Posterior cingulate gyrus (tissue), 11 donors: ENCODE measurements at places on chromosomes 6 and 20.

DNA sequence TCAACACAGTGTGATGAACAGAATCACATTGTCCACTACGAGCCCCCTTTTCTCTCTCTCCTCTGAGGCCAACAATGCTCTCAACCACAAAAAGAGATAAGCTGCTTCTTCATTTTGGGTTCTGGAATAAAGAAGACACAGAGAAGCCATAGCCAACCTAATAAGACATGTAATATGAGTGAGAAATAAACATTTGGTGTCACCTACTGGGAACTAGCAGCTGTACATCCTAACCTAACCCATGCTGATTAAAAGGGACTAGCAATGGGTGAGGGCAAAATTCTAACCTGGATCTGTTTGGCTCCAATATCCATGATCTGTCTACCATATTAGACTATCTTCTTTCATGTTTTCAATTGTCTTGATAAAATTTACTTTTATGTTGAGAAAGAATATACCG lies 369.1 kb upstream of the MARCKS start:
- DNase-seq = no peak

DNA sequence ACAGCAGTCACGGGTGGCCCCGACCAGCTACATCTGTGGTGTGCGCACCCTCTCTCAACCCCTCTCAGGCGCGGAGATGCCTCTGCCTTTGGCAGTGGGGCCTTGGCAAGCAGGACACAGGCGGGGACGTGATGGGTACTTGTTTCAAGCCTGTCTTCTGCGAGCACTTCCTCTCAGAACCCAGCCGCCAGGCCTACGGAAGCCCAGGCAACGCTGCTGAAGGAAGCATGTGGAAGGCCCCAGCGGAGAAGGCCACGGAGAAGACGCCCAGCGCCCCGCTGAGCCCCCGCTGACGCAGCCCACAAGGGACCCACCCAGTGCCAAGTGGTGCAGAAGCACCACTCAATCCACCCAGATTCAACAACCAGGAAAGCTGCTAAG lies 13.0 kb downstream of the SERPINB6 start:
- DNase-seq = peak; percentile 87

DNA sequence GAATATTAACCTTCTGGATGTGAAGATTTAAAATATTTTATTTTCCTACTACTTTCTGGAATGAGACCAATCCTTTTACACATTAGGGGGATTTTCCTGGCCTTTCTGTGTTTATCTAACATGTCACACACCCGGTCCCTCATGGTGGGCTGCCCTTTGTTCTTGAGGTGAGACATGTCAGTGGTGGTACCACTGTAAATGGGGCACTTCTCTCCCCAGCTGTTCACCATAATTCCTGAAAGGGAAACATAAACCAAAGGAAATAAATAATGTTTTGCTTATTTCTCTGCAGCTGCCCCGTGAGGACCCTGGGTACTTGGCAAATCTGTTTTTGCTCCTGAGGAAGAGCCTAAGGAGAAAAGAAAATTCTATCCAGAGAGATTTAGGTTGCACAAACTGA lies 41.1 kb downstream of the GRIK2 start:
- DNase-seq = no peak

- DNase-seq = no peak
Observed at GRCh38 chr20:46990017-46990595, 95.5 kb downstream of the EYA2 start.

DNA sequence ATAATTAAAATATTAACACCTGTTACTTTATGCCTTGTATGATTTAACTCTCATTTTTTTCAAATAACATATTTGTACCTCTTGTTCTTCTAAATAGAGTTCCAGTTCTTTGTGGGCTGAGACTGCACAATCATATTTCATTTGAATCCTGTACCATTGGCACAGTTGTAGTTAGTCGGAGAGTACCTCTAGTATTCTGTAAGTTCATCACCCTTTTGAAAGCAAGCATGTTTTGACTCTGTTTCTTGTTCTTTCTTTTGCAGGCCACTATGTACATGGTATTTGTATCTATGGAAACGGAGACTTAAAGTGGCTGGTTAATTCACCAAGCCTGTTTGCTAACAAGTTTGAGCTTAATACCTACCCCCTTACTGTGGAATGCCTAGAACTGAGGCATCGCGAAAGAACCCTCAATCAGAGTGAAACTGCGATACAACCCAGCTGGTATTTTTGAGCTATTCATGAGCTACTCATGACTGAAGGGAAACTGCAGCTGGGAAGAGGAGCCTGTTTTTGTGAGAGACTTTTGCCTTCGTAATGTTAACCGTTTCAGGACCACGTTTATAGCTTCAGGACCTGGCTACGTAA lies 68.2 kb downstream of the C6orf52 start:
- no peak for DNase-seq

DNA sequence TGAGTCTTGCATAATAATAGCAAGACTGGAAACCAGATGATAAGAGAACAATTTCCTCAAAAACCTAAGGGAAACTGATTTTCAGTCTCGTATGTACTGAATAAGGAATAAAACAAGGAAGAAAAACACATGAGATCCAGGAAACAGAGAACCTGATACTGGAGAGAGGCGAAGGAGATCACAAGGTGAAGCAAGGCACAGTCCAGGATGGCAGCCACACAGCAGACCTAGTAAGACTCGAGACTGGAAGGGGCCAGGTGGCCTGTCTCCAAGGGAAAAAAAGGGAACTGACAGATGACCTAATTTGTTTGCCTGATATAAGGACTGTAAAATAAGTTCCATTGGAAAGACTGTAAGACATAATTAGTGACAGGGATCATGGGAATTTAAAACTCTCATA lies 71.1 kb downstream of the TASP1 start:
- no peak for DNase-seq
